ENCODE measurements at places on chromosomes 6 and 20.

GRCh38 chr6:152463164-152463563 lies 174.0 kb downstream of the SYNE1 start:
- ATAC-seq = peak; percentile 43

DNA sequence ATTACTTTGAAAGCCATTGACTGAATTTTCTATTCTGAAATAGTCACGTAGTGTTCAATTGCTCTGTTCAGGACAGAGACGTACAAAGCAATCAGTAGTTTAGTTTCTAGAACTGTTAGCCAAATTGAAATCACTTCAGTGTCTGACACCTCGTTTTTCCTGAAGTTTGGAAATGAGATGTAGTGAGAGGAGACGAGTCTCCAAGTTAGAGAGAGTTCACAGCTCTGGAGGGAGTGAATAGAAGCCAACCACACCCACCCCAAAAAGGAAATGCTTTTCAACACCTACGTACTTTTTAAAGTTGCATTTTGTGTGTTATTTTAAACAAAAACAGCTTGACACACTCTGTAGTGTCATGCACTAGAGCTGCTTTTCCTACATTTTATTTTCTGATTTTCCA lies 296.0 kb downstream of the ADGRG6 start:
- no peak for ATAC-seq

GRCh38 chr6:45742591-45742990 lies 273.1 kb downstream of the CLIC5 start:
- ATAC-seq = no peak

- no peak for ATAC-seq
Observed at GRCh38 chr20:40770564-40771307, 81.7 kb upstream of the MAFB start.

DNA sequence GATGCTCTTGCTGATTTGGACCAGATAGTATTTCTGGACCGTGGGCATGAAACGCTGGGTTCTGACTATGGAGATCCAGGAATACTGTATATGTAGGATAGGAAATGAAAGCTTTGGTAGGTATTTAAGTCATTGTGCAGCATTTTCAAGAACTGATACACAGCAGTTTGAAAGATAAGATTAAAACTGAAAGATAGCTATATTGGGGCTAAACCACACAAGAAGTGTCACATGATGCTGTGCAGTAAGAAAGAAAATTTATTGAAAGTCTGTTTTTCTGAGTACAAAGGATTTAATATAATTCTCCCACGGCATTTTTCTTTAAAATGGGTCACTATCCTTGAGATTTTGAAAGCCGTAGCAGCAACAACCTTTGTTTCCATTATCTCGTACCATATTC lies 305 bp downstream of the IL17A start:
- no peak for ATAC-seq

DNA sequence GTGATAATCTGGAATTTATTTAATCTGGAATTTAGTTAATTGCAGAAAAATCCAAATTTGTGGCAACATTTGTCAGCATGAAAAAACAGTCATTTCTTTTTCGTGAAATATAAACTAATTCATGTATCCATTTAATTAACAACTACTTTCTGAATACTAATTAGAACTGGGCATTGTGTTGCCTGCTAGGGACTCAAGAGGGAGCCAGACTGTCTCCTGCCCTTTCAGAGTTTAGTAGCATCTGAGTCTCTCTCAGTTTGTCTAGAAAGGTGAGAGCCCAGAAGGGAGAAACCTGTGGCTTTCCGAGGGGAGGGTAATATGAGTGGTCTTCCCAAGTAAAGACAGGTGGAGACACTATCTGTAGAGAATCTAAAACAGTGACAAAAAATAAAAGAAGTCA lies 210.9 kb upstream of the HDDC2 start:
- no peak for ATAC-seq

GRCh38 chr20:57996936-57997890 lies 231.2 kb downstream of the ANKRD60 start:
- ATAC-seq = peak; percentile 66

DNA sequence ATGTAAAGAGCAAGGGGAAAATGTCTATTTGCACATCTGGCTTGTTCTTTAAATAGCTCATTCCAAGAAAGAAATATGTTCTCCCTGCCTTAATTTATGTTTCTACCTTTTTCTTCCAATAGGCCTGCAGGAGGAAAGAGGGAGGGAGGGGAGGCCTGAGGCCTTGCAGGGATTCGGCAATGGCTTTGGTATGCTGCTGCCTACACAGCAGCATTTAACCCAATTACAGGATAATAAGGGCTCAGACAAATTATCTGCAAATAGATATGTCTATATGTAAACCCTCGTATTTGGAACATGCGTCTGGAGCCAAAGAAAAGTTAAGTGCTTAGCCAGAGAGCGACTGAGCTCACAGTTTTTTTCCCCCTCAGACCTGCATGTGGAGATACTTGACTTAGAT lies 277.2 kb downstream of the CDC5L start:
- peak; percentile 49 for ATAC-seq

DNA sequence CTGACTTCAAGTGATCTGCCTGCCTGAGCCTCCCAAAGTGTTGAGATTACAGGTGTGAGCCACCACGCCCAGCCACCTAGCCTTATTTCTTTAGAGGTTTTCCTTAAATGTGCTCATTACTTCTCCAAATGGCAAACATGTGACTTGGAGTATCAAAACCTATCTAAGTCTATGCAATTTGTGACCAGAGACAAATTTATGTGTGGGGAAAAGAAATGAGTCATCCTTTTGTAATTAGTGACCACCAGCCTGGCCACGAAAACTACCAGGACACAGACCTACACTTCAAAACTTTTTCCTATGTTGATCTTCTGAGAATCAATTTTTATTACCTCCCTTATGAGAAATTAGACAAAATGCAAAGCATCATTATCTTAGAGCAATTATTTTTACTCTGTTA lies 64.6 kb upstream of the OGFRL1 start:
- no peak for ATAC-seq

GRCh38 chr20:22563062-22563965 lies 21.1 kb downstream of the FOXA2 start:
- no peak for ATAC-seq

DNA sequence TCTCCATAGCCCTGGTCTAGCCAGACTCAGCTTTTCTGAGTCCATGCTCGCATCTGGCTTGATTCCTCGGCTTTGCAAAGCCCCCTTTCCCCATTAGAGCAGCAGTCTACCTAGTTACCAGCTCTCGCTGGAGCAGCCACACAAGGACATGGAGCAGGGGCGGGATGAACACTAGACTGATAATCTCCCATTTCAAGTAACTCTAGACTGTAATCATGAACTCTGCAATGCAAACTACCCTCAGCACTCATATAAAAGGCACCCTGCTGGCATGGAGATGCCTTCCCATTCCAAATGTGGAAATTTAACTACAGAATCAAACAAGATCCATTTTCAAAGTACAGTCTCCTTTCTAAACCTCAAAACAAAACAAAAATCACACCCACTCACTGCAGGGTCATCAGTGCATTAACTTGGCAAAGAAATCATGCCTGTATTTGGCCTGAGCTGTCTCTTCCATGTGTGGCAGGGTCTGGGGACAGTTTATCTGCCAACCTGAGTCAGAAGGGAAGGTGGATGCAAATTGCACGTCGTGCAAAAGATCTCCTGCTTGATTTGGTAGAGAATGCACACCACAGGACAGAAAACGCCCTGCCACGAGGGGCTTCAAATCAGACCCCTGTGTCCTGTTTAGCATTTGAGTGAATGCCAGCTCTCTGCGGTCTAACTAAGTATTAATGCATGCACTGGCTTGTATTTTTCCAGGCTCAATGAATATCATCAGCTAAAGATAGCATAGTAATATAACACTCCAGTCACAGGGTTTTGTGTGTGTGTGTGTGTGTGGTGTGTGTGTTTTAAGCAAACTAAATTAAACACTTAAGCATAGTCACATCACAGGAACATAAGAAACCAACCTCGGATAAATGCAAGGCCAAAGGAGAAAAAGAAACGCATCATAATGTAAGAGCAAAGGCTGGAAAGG lies 85.3 kb downstream of the MYLK4 start:
- no peak for ATAC-seq

DNA sequence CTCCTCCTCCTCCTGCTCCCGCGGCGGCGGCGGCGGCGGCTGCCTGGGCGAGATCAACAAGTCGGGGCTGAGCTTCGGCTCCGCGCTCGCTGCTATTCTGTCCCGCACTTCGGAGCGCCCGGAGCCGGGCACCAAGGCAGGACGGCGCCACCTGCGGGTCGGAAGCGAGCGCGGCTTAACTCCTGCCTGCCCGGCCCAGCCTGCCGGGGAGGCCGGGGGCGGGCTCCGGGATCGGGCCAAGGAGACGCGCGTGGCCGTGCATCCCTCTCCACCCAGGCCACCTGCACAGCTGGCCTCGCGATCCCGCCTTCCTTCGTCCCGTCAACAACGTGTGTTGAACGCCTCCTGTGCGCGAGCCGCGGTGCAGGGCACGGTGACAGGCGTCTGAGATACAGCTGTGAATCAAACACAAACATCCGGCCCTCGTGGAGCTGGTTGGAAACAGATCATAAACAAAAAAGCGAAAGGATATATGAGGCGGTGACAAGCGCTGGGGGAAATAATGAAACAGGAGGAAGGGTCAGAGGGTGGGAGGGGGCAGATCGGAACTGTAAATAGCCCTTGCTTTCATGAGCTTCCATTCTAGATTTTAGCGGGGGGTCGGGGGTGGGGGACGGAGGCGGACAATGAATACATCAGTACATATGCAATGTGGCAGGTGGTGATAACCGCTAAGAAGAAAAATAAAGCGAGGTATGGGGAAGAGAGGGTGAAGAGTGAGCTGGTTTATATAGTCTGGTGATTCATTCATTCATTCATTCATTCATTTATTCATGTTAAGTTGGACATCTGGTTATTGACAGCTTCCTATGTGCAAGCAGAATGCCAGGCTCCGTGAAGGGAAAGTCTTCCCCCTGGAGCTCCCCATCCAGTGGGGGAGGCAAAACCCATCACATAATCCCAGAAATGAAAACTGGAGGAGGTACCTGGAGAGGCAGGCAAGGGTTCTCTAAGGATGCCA lies 2.0 kb upstream of the KCNB1 start:
- ATAC-seq = peak; percentile 99

GRCh38 chr6:37365791-37366190 lies 12.0 kb downstream of the RNF8 start:
- ATAC-seq = peak; percentile 65

GRCh38 chr6:157978021-157978783 lies 3.5 kb upstream of the SYNJ2 start:
- ATAC-seq = no peak

- no peak for ATAC-seq
Observed at GRCh38 chr6:169241688-169242350, 11.8 kb downstream of the THBS2 start.

DNA sequence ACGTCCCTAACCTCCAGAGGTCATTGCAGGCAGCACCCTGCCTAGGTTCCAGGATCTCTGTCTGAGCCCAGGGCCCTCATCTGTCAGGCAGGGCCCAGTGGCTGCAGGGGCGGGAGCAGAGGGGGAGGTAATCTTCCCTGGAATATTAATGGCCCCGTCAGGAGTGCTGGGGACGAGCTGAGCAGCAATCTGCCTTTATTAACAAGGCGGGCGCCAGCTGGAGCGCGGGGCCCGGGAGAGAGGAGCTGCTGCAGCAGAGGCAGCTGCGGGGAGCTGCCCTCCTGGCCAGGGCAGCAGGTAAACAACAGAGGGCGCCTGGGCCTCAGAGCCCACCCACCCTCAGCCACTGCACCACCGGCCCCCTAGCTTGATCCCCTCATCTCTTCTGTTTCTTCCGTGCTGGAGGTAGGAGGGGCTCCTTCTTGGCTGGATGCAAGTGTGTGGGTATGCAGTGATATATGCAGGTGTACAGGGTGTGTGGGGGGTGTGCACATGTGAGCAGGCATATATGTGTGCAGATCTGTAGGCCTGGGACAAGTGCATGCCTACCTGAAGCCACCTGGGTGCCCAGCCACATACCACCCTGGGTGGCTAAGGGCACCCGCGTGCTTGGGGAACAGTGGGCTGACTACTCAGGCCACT lies 131.8 kb upstream of the MLN start:
- no peak for ATAC-seq
